NB4 (cell line): ENCODE measurements at places on chromosomes 6 and 20.

DNA sequence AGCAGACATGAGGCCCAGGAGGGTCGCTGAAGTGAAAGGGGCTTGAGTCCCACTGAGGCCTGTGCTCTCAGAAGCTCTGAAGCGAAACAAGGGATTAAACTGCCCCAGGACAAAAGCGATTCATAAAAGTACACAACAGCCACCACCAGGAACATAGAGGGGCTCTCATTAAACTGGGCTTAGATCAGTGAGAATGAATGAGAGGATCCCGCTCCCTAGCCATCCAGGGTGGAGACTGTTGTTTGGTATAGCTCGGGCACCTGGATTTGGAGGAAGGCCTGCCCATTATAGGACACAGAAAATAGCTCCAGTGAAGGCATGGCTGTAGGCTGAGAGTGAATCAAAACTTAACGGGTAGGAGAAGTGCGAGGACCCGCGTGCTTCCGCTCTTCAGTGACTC, 91.6 kb upstream of the TAB2 start:
- DNase-seq: no peak

DNA sequence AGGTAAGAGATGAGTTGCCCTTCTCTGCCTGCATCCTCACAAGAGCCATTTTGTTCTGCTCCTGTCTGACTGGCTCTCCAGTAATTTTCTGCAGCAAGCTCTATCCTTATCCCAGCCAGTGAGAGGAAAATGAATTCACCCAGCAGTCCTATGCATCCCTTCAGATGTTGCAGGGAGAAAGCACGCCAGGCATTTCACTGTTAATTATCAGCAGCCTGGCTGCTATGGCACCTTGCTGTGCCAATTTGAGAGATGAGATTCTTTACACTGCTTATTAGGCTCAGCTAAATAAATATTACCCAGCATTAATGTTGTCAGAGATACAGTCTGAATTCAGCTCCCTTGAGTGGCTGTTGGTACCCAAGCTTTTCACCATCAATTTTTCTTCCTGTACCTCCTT, 61.1 kb upstream of the SNAP25 start:
- no peak for DNase-seq

GRCh38 chr6:90078513-90079289, 184.4 kb downstream of the GJA10 start:
- peak; percentile 79 for DNase-seq

DNA sequence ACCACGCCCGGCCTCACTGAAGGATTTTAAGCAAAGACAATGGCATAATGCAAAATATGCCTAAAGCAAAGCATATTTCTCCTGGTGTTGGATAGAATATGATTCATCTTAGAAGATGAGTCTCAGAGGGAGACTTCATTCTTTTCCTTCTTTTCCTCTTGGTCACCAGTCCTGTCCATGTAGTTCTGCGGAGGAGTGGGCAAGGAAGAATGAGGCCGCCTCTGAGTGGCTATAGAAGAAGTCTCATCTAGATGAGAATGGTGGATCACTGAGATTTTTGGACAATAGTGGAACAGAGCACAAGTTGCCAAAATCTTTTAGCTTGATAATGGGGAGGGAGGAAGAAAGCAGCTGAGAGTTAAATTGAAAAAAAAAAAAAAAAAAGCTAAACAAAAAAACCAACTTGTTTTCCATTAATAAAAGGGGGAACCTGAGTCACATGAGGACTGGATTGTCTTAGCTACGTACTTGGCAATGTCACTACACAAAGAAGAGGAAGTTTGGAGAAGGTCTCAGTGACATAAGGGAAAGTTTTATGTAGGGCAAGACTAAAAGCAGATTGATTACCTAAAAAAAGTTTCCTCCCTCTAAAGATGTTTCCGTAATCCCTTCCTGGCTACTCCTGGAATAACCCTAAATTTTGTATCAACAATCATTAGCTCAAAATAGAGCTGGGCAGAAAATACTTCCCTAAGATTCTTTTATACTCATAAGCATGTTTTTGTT, 6.0 kb downstream of the CD83 start:
- DNase-seq: peak; percentile 50

DNA sequence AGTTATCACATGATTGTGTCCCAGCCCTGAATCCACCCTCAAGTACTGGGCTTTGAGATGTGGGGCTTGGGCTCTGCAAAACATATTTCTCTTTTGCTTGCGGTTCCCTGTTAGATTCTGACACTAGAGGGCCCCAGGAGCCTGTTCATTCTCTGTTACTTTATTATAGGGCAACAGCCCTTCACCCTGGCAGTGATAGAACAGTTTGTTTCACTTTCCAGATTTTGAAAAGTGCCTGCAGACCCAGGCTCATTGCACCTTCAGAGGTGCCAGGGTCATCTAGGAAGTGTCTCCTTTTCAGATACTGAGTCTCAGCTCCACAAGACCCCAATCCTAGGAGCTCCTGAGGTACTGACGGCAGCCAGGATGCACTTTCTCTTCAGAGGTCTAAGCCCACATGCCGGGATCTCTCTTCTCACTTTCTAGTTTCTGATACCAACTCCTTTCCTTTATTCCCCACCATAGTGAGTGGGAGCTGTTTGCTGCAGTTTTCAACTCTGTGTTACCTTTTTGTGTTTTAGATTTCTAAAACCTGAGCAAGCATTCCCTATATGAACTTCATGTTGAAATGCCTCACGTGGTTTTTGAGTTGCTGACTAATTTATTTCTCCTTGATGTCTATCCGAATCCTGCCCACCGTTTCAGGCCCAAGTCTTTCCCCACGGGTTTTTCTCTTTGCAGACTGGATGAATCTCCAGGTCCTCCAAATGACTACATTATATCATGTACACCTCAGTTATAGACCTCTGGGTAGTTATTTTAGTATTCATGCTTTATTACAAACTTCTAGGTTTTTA, 10.9 kb downstream of the ABT1 start:
- peak; percentile 76 for DNase-seq

GRCh38 chr6:166862978-166863530, 93.3 kb downstream of the RNASET2 start:
- no peak for DNase-seq

DNA sequence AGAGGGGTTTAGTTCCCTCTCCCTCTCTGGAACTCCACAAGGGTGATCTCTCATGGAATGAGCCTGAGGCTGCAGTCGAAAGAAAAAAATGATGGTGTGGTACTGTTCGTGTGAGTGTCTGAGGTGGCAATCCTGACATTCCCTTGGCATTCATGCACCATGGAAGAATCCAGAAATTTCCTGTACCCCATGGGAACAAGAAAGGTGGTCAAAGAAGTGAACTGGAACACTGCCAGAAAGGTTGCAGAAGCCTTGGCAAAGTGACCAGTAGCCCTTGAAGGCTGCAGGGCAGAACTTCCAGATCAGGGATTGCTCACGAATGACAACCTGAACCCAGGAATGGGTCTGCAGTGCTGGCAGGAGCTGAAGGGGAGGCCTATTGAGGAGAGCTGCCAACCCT, 394.7 kb downstream of the CD83 start:
- no peak for DNase-seq

- peak; percentile 56 for DNase-seq
These were observed 64.4 kb downstream of the UBE2V1 start for GRCh38 chr20:50048420-50049166.

GRCh38 chr20:52619101-52619500, 353.1 kb upstream of the TSHZ2 start:
- no peak for DNase-seq

DNA sequence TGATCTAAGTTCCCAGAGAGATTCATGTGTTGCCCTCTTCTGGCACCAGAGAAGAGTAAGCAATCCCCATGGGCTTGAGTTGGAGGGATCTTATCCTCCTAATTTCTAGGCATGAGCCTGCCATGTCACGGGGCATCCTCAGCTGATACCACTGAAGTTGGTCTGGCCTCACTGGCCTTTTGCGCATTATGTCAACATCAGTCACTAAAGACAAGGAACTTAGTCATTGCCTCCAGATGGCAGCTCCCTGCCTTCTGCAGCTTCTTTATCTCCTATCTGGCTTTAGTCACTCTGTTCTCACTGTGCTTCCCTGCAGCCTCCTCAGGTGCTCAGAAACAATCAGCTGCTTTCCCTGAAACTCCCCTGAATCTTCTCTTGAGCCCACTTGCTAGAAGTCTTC, 312.2 kb downstream of the ADGRG6 start:
- no peak for DNase-seq

DNA sequence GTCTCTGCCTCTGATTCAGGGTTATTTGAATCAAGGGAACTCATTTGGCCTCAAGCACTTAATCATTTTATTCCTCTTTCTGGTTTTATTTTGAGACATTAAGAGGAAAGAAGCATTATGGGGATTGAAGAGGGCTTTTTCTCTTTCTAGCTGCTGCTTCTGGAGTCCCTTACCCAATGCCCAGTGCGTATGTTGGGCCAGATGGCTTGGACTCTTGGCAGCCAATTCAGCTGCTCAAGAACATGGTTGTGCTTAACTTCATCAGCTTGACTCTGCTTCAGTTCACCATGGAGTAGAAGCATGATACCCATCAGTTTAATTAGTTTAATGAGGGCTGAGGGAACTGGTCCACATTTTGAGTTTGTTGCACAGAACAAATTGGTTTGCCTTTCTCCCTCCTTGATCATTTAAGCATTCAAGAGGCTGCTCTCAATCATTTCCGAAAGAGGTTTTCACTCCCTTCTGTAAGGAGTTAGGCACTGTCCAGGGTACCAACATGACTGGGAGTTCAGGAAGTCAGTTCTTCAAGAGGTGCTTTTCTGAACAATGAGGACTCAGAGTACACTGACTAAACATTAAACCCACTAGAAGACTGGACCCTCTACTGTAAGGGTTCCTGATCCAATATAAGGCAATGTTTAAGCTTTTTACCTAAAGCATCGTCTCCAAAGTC, 14.6 kb downstream of the PDYN start:
- DNase-seq: peak; percentile 25

- no peak for DNase-seq
These were observed 37.9 kb upstream of the FERMT1 start for GRCh38 chr20:6160736-6161135.

DNA sequence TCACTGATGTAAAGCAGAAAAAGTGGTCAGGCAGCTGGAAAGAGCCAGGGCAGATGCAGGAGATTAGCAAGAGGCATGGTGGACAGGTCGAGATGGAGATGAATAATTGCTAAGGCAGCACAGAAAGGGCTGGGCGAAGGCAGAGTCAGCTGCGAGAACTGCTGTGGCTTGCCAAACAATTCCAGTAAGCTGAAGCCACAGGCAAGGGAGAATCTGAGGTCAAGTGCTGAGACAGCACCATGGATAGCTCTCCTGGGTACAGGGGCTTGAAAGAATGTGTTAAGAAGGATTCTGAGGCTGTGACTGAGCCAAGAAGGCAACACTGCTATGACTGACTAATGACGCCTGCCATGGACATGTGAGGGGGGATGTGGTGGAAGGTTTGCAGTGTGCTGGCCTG, 220.8 kb upstream of the FOXA2 start:
- DNase-seq: peak; percentile 51

DNA sequence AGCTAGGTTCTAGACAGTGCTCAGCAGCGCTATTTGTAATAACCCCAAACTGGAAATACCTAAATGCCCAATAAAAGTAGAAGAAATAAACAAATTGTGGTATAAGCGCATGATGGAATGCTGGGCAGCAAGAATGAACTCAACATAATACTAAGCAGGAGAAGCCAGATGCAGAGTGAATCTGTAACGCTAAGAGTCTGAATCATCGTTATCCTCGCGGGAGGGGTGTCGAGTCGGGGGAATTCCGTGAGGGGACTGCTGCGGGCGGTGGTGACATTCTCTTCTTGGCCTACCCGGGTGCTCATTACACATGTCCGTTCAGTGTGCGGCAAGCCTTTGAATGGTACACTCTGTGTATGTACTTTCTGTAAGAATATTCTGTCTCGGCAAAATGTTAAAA, 83.7 kb downstream of the SULF2 start:
- DNase-seq: no peak

DNA sequence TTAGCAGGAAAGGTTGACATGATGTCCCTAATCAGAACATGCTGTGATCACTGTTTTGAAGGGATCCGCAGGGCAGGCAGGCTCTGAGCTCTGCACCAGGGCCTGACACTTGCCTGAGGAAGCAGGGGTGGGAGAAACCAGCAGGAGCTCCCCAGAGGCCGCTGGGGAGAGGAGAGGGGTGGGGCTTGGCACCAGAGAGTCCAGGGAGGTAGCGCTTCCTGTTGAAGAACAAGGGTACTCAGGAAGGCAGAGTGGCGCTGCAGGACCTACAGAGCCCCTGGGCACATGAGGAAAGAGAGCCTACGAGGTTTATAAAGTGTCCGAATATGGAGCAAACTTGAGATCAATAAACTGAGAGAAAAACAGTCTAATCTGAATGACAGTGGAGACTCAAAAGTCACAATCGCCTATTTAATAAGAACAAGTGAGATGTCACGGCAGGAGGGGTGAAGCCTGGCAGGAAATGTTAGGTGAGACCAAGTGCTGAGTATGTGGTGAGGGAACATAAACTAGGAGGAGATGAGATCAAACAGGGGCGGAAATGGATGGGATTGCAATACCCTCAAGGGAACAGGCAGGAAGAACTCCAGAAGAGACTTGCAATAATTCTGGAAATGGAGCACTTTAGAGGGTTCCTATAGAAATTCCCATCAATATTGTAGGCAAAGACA, 5.8 kb upstream of the TBXT start:
- peak; percentile 93 for DNase-seq

GRCh38 chr6:43973357-43973756, 153.9 kb downstream of the MRPL14 start:
- no peak for DNase-seq

DNA sequence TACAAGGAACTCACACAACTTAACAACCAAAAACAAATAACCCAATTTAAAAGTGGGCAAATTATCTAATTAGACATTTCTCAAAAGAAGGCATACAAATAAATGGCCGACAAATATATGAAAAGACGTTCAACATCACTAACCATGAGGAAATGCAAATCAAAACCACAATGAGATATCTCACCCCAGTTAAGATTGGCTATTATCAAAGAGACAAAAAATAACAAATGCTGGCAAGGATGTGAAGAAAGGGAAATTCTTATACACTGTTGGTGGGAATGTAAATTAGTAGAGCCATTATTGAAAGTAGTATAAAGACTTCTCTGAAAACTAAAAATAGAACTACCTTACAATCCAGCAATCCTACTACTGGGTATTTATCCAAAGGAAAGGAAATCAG, 96.7 kb upstream of the SIRPG start:
- no peak for DNase-seq

DNA sequence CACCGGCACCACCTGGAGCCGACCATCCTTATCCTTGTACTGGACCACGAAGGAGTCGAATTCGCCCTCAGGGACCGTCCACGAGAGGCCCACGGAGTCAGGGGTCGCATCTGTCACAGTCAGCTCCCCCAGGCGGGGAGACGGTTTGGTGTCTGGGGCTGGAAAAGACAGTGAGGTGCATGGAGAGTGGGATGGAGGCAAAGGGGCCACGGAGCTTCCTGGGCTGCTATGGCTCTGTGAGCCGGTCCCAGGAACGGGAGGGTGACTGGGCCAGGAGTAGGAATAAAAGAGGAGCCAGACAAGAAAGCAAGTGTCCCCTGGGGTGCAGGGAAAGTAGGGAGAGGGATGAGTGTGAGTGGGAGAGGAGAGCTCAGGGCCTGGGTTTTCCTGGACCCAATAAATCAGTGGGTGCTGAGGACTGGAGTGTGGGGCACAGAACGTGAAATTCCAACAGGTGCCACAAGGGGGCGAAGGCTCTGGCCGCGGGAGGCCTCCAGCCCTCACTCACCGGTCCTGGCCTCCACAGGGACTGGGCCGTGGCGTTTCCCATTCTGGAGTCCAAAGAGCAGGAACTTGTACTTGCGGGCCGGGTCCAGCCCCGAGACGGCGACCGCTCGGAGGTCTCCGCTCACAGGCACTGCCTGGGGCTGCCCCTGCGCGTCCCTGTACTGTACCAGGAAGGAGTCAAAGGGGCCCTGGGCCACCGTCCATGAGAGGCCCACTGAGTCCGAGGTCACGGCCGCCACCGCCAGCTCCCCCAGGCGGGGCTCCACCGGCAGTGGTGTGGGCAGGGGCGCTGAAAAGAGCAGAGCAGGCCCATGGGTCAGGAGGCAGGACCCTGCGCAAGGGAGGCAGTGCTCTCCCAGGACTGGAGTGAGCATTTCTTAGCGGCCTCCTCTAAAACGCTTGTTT, 9.9 kb downstream of the CYP21A2 start:
- DNase-seq: peak; percentile 57
